ENCODE measurements at places on chromosomes 12 and 14.

DNA sequence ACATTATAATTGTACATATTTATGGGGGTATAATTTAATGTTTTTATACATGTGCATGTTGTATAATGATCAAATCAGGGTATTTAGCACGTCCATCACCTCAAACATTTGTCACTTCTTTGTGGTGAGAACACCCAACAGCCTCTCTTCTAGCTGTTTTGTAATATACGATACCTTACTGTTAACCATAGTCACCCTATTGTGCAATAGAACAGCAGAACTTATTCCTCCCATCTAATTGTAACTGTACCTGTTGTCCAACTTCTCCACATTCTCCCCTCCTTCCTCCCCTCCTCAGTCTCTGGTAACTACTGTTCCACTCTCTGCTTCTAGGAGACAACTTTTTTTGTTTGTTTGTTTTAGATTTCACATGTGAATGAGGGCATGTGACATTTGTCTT is 197.0 kb upstream of the PKP2 start:
- DNase-seq: no peak

DNA sequence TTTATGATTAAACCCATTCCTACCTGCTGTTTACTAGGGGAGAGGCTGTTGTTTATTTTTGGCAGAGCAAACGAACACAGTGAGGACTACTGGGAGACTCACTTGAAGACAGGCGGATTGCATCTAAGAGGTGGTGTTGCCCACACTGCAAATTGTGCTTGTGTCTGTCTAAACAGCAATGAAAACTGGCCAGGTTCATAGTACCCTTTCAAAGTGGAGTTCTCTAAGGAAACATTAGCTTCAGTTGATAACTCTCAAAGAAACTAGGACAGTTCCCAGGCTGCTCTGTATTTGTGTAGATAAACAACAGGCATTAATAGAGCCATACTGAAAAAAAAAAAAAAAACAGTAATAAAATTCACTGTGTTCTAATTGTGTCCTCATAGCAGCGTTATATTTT is 466.0 kb upstream of the RGS6 start:
- no peak for DNase-seq

GRCh38 chr14:106134886-106135285 is 608.5 kb downstream of the TMEM121 start:
- no peak for DNase-seq

DNA sequence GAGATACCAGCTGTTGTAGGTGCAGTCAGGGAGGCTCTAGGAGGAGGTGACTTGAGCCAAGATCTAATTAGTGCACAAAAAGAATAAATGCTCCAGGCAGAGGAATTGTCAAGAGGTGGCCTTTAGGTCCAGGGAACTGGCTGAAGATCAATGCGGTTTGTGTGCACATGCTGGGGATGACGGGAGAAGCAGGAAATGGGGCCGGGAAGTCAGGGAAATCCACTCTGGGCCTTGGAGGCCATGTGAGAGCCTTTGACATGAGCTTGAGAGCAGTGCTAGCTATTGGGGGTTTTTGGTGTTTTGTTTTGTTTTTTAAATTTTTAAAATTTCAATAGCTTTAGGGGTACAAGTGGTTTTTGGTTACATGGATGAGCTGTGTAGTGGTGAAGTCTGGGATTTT is 67.4 kb downstream of the MVK start:
- no peak for DNase-seq

GRCh38 chr14:39102265-39102968 is 618 bp downstream of the SEC23A start:
- no peak for DNase-seq

GRCh38 chr14:31278883-31279282 is 71.3 kb upstream of the HECTD1 start:
- DNase-seq: no peak

- no peak for DNase-seq
These were observed 25.1 kb upstream of the GPHB5 start for GRCh38 chr14:63343878-63344277.
